Activated CD4-positive, alpha-beta memory T cell treated with anti-CD3 and anti-CD28 coated beads, Interleukin-2, amount 10 ng/mL, durations not matched to agents 7 days and 5 days (primary cell): ENCODE measurements at places on chromosomes 4 and X.

DNA sequence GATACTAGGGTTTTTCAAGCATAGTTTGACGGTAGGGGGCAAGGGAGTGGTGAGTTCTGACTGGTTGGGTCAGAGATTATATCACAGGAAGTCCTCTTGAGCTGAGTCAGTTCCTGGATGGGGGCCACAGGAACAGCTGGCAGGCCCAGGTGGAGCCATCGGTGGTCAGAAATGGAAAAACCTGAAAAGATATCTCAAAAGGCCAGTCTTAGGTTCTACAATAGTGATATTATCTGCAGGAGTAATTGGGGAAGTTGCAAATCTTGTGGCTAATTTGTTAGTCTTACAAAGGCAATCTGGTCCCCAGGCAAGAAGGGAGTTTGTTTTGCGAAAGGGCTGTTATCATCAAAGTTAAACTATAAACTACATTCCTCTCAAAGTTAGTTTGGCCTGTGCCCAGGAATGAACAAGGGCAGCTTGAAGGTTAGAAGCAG is 159.3 kb downstream of the PTCHD1 start:
- no peaks in the 10 kb centered on the region for H3K27me3 ChIP-seq
- H3K27ac ChIP-seq, result no peak overlapping the region
- no peaks in the 10 kb centered on the region for H3K36me3 ChIP-seq
- H3K4me3 ChIP-seq, result no peak overlapping the region
- peak; percentile 16 for DNase-seq
- H3K4me1 ChIP-seq, result peaks cover 13% of the 10 kb centered on the region

- H3K36me3 ChIP-seq, result no peaks in the 10 kb centered on the region
- no peak for DNase-seq
- no peak overlapping the region for H3K27ac ChIP-seq
- H3K4me1 ChIP-seq, result no peaks in the 10 kb centered on the region
Observed at GRCh38 chr4:81845273-81845672, 373.6 kb upstream of the RASGEF1B start.

DNA sequence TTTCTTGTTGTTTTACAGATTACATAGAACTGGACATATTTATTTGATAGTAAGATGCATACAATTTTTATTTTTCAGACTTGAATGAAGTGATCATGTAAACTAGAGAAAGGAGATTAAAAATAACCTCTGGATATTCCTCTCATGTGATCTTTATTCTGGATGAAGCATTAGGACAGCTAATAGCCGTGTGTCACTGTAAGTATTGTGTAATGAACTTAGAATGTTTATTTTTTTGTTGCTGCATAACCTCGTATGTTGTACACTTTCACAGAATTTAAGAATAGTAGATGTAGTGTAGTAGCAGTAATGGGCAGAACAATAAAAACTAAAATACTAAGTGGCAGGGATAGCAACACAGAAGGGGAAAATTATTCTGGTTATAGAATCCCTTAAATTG is 2094.5 kb upstream of the TENM3 start:
- H3K4me1 ChIP-seq, result no peaks in the 10 kb centered on the region
- no peak for DNase-seq
- no peaks in the 10 kb centered on the region for H3K27me3 ChIP-seq
- H3K36me3 ChIP-seq, result no peaks in the 10 kb centered on the region

- no peaks in the 10 kb centered on the region for H3K36me3 ChIP-seq
- peak; percentile 31 for DNase-seq
- H3K27me3 ChIP-seq, result no peaks in the 10 kb centered on the region
- H3K27ac ChIP-seq, result no peak overlapping the region
- H3K4me3 ChIP-seq, result no peak overlapping the region
- no peaks in the 10 kb centered on the region for H3K4me1 ChIP-seq
Observed at GRCh38 chrX:107429090-107429489, 20.4 kb upstream of the FRMPD3 start.

DNA sequence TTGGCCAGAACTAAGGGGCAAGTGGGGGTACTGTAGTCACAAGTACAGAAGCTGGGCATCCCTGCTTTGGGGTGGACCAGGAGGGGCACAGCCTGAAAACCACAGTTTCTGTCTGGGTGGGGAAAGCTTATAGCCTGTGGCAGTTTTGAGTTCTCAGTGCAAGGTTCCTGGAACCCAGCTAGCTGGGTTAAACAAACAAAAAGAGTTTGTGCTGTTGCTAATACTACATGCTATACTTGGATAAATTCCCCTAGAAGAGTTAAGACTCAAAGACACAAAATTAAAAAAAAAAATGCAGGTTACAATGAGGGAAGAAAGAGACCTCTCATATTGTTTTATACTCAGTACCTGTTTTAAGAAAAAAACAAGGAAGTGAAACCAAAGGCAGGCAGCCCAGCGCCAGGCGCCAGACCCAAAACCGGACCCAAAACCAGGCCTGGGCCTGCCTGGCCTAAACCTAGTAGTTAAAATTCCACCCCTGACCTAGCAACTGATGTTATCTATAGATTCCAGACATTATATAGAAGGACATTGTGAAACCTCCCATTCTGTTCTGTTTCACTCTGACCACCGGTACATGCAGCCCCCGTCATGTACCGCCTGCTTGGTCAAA is 50.8 kb downstream of the SLC2A9 start:
- H3K36me3 ChIP-seq, result peaks cover 33% of the 10 kb centered on the region
- DNase-seq, result no peak
- H3K27me3 ChIP-seq, result no peaks in the 10 kb centered on the region

GRCh38 chr4:165077034-165077578 is 23.4 kb downstream of the TRIM75 start:
- H3K27me3 ChIP-seq, result no peaks in the 10 kb centered on the region
- no peak overlapping the region for H3K4me3 ChIP-seq
- no peak for DNase-seq
- no peak overlapping the region for H3K27ac ChIP-seq
- H3K36me3 ChIP-seq, result peaks cover 9% of the 10 kb centered on the region
- no peaks in the 10 kb centered on the region for H3K4me1 ChIP-seq

DNA sequence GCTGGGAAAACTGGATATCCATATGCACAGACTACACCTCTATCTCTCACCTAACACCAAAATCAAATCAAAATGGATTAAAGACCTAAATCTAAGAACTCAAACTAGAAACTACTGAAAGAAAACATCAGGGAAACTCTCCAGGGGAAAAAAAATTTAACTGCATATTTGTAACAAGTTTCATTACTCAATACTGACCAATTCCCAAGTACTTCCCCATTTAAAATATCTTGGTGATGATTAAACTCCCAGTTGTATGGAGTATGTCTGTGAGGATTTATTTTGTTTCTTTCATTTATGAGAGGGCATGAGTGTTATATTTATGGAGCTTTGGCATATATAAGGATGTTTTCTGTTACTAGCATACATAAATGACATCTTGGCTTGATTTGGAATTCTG is 112.3 kb upstream of the IL15 start:
- no peaks in the 10 kb centered on the region for H3K27me3 ChIP-seq
- no peak for DNase-seq
- H3K4me3 ChIP-seq, result no peak overlapping the region
- no peaks in the 10 kb centered on the region for H3K4me1 ChIP-seq
- no peak overlapping the region for H3K27ac ChIP-seq

DNA sequence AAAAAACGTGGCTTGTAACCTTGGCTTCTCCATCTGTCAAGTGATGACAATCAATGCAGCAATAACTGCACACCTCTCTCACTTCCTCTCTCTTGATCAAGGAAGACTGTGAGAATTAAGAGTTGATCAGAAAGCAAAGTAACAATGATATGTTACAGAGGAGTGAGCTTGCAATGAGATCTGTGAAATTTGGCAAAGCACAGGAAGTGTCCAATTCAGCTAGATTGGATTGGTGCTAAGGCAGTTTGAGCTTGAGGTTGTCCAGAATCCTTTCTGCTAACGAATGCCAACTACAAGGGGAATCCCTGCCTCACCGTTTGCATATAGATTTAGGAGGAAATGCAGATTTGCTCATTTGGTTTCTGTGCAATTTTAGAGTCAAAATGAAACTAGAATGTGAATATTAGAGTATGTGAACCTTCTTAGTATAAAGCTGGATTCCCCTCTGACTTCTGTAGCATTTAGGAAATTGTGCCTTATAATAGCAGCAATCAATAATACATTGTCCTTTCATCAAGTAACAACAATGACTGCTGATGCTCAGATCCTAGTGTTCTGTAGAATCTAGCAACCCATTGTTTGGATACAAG is 346.4 kb downstream of the PTTG2 start:
- peaks cover 55% of the 10 kb centered on the region for H3K4me1 ChIP-seq
- H3K27ac ChIP-seq, result peak overlapping the region; percentile 38
- peaks cover 21% of the 10 kb centered on the region for H3K36me3 ChIP-seq
- no peak overlapping the region for H3K4me3 ChIP-seq
- DNase-seq, result peak; percentile 36

- peaks cover 7% of the 10 kb centered on the region for H3K4me1 ChIP-seq
- H3K36me3 ChIP-seq, result no peaks in the 10 kb centered on the region
- no peak overlapping the region for H3K4me3 ChIP-seq
- no peak overlapping the region for H3K27ac ChIP-seq
Observed at GRCh38 chrX:136268051-136269048, 17.1 kb upstream of the MAP7D3 start.

- no peak for DNase-seq
- H3K27me3 ChIP-seq, result peaks cover 51% of the 10 kb centered on the region
- no peak overlapping the region for H3K4me3 ChIP-seq
- no peak overlapping the region for H3K27ac ChIP-seq
- H3K36me3 ChIP-seq, result no peaks in the 10 kb centered on the region
Observed at GRCh38 chr4:140752291-140753068, 3.7 kb downstream of the TBC1D9 start.

DNA sequence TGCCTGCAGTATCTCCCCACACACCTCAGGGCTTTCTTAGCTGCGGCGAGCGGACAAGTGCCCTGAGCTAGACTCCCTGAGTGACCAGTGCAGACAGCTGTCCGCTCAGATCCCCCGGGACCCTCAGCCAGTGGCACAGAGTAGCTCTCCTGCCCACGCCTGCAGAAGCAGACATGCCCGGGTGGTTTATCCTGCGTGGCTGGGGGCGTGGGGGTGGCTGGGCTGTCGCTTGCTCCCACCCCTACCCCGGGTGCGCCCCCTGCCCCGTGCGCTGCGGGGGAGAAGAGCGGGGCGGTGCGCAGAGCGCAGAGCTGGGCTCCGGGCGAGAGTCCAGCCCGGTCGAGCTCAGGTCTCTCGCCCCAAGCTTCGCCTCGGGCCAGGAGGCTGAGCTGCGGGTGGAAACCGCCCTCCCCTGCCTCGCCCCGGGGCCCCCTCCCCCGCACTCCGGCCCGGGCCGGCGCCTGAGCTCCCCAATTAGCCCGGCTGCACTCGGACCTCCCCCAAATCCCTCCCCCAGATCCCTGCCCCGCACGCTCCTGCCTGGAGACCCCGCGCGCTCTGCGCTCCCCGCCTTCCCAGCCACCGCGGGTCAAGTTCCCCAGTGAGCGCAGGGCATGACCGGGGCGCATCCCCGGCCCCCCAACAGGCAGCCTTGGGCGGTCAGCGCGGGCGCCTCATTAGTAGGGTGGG is 11.7 kb upstream of the SHOX start:
- no peak overlapping the region for H3K4me3 ChIP-seq
- DNase-seq, result no peak
- no peak overlapping the region for H3K27ac ChIP-seq
- no peaks in the 10 kb centered on the region for H3K36me3 ChIP-seq

GRCh38 chrX:151081016-151081415 is 95.4 kb upstream of the GPR50 start:
- H3K4me3 ChIP-seq, result no peak overlapping the region
- H3K27ac ChIP-seq, result no peak overlapping the region
- no peak for DNase-seq
- H3K4me1 ChIP-seq, result peaks cover 2% of the 10 kb centered on the region

- H3K27ac ChIP-seq, result no peak overlapping the region
- H3K36me3 ChIP-seq, result no peaks in the 10 kb centered on the region
- no peaks in the 10 kb centered on the region for H3K27me3 ChIP-seq
- DNase-seq, result no peak
- H3K4me3 ChIP-seq, result no peak overlapping the region
Observed at GRCh38 chr4:173264684-173265185, 69.4 kb downstream of the HMGB2 start.

DNA sequence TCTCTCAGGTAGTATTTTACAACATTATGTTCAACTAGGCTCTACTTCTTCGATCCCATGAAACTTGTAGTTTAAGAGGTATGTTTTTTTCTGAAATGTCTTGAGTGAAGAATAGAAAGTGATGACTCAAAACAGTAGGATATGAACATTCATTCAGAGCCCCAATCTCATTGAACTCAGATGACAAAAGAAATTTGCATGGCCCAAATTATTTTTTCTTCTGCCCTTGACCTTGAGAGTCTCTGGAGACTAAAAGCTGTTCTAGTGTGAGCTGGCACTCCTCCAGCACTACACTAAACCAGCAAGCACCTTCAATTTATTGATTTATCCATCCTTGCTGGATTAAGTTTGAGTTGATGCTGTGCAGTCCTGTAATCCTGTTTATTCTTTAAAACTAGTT is 4.0 kb downstream of the DCLK2 start:
- no peak overlapping the region for H3K27ac ChIP-seq
- DNase-seq, result no peak
- H3K36me3 ChIP-seq, result no peaks in the 10 kb centered on the region
- H3K4me1 ChIP-seq, result peaks cover 9% of the 10 kb centered on the region
- H3K27me3 ChIP-seq, result peaks cover 45% of the 10 kb centered on the region

DNA sequence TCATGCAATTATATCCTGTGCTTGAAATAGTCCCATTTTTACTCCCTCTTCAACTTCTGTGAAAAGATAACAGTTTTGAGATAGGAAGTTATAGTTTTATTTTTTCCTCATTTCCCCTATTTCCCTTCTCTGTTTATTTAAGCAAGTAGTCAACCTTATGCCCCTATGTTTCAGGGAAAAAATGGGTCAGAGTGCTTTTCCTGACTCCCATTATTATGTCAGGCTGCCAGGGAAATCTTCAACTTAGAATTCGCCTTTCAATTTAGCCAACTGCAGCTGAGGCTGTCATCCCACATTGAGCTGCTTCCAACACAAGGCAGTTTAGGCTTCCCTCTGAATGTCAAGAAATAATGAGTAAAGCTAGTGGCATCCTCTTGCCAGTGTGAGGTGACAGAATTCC is 42.3 kb downstream of the NXT2 start:
- no peak for DNase-seq
- H3K27ac ChIP-seq, result no peak overlapping the region
- no peaks in the 10 kb centered on the region for H3K4me1 ChIP-seq
- H3K4me3 ChIP-seq, result no peak overlapping the region

- H3K27me3 ChIP-seq, result peaks cover 1% of the 10 kb centered on the region
- no peak overlapping the region for H3K4me3 ChIP-seq
- no peaks in the 10 kb centered on the region for H3K36me3 ChIP-seq
- H3K27ac ChIP-seq, result no peak overlapping the region
Observed at GRCh38 chr4:100017637-100018310, 67.7 kb upstream of the H2AZ1 start.
